Non-pigmented ciliary epithelial cell (primary cell): ENCODE measurements at places on chromosomes 3 and 15.

- no peak for DNase-seq
Measured at GRCh38 chr3:58973796-58974195, 76.0 kb downstream of the CFAP20DC start.

DNA sequence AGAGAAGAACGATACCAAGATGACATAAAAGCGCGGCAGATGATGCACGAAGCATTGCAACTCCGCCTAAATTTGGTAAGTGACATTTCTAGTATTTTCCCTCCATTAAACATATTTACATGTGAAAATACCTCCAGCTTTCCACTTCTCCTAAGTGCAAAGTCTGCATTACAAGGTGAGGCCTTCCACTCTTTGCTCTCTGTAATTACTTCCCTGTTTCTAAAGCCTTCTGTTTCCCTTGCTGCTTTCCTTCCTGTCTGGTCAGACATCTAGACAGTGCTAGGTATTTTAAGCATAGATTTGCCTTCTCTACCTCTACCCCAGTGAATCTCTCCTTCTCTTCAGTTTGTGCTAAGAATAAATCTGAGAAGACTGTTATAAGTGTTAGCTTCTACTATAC, 1.9 kb downstream of the P2RY12 start:
- DNase-seq, result no peak

DNA sequence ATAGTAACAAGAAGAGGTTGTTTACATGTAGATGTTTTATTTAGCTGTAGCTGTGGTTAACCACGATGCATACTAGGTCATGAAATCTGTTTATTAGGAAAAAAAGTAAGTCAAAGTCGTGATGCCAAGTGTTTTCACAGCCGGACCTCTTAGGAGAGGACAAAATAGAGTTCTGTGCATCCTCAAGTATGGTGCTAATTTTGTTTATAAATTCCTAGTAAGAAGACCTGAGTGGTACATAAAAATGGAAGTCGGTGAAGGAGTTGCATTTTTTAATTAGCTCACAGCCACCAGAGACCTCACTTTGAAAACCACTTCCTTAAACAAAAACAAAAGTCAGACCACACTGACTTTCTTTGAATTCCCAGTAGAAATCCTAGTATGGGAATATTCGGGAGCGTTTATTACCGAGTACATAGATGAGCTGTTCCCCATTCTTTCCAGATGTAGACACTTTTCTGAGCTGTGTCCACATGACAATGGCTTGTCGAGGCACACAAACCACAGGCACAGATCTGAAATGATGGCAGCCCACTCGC, 143.6 kb upstream of the UBE2E1 start:
- DNase-seq, result no peak

GRCh38 chr15:98658831-98659699, 10.7 kb downstream of the IGF1R start:
- DNase-seq, result no peak

- DNase-seq, result no peak
Measured at GRCh38 chr15:39672666-39673065, 91.8 kb downstream of the THBS1 start.

DNA sequence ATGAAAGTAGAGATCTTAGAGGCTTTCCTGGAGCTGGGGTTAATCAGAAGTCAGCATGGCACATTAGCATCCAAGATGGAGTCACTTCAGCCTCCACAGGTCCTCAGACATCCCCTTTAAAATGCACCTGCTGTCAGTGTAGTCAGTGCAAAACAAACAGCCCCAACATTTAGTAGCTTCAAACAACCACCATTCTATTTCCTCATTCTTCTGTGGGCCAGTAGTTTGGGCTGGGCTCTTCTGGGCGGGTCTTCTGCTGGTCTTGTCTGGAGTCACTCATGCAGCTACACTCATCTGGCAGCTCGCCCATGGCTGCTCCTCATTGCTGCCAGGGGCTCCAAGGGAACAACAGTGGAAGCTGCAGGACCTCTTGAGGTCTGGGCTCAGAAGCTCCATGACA, 99.9 kb downstream of the TLE3 start:
- no peak for DNase-seq

DNA sequence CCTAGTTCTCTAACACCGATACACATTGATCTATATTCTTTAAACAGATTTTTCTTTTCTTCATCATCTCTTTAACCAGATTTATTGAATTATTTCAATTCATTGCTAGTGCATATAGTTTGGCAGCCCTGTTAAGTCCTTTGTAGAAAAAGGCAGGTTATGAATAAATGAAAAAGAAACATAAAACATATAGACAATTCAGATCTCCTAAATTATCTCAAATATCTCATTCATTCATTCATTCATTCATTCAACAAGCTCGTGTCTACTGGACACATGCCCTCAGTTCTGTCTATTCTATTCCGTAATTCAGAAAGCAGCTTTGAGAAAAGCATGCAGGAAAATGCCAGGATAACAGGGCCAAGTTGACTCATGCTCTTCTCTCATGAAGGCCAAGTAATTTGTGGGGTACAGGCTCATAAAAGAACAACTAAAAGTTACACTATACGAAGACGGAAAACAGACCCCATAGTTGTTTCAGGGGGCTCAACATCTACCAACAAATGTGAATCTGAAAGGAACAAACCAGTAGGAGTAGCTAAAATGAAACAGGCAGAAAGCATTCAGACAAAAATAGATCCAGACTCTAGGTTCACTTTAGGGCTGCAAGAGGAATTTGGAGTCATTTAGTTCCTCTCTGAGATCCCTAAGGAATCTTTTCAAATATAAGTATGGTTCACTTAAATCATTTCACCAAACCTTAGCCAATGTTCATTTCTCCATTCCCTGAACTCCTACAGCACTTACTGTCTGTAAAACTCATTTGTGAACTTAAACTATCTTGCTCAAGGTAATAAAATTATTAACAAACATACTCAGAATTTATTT, 7.5 kb downstream of the ZNF148 start:
- DNase-seq, result no peak

- DNase-seq, result no peak
Measured at GRCh38 chr3:195524171-195524896, 18.8 kb downstream of the PPP1R2 start.

DNA sequence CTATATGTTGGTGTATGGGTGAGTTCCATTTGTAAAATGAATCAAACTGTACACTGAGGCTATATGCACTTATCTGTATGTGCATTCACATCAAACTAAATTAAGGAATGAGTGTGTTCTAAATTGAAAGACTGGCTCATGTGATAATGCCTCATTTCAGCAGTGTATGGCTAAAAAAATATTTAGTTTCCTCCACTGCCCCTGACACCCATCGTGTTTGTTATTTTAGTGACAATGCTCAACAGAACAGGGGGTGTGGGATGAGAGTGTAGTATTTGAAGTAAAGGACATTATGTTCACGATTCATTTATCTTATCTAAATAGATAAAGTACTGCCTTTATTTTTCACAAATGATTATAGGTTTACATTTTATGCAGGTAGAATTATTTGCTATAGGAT, 301.1 kb upstream of the ARPP21 start:
- no peak for DNase-seq

DNA sequence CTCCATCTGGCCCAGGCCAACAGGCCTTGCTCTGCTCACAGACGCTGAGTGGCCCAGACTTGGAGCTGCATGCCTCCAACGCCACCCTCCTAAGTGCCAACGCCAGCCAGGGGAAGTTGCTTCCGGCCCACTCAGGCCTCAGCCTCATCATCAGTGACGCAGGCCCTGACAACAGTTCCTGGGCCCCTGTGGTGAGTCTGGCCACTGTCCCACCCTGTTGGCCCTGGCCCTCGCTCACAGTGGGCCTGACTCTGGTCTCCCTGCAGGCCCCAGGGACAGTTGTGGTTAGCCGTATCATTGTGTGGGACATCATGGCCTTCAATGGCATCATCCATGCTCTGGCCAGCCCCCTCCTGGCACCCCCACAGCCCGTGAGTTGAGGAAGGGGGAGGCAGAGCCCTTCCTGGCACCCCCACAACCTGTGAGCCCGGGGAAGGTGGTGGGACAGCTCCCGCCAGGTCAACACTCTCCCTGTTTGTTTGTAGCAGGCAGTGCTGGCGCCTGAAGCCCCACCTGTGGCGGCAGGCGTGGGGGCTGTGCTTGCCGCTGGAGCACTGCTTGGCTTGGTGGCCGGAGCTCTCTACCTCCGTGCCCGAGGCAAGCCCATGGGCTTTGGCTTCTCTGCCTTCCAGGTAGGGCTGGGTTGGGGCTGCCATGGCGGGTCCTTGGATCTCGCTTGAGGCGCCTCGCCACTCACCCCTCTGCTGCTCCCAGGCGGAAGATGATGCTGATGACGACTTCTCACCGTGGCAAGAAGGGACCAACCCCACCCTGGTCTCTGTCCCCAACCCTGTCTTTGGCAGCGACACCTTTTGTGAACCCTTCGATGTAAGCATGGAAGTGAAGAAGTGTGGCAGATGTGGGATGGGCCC, 10.0 kb downstream of the NT5DC2 start:
- no peak for DNase-seq

DNA sequence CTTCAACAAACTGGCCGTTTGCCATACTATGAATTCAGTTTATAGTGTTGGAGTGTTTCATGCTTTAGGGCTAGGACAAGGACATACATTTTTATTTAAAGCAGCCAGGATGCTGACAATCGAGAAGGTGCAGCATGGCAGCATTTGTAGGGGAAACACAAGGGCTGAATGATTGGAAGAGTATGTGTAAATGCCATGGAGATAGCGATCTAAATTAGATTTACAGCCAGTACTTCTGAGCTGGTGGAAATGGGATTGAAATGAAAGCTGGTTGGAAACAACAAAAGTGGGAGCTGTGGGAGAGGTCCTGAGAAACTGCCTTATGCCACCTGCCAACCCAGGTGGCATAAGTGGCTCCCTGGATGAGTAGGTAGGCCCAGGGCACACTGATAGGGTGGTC, 209.9 kb upstream of the MRPL3 start:
- no peak for DNase-seq

- peak; percentile 63 for DNase-seq
Measured at GRCh38 chr15:69852482-69852881, 245.2 kb downstream of the TLE3 start.

DNA sequence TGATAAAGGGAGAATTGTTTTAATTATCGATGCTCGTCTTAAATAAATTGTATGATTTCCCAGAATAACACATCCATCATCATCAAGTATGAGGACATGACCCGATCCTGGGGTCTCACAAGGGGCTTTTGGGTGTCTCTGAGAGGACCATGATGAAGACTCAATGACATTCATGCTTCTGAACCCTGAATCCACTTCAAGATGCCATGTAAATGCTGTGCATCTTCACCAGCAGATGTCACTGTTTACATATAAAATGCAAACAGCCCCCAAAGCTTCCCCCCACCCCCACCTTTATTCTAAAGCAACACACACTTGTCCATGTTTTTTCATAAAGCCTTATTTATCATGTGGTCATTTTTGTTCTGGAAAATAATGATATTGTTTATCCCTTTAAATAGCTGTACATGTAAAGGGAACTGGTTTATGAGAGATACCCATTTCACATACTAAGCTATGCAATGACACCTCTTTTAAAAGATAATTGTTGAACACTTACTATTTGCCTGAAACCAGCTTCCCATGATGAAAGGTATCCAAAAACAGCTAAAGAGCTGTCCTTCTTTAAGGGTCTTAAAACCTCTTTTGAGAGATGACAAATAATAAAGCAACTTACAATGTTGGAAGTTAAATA, 69.7 kb upstream of the UBE3A start:
- no peak for DNase-seq

DNA sequence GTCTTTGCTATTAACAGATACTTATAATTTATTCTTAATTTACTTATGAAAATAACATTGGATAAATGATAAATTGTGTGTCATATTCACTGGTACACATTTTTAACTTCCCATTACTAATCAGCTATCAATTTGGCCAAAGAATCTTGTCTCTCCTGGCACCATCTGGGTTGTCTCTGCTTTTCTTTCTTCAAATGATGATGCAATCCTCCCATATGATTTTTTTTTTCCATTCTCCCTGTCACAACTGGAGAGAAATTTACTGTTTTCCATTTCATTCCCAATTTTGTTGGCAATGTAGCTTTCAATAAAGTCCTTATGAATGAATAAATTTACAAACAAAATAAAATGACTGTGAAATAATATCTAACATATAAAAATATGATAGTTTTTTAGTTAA, 743.7 kb upstream of the EPHA6 start:
- no peak for DNase-seq

GRCh38 chr3:183013074-183013473, 32.7 kb upstream of the DCUN1D1 start:
- DNase-seq, result no peak

GRCh38 chr15:83816124-83816883, 162.4 kb downstream of the ADAMTSL3 start:
- no peak for DNase-seq

DNA sequence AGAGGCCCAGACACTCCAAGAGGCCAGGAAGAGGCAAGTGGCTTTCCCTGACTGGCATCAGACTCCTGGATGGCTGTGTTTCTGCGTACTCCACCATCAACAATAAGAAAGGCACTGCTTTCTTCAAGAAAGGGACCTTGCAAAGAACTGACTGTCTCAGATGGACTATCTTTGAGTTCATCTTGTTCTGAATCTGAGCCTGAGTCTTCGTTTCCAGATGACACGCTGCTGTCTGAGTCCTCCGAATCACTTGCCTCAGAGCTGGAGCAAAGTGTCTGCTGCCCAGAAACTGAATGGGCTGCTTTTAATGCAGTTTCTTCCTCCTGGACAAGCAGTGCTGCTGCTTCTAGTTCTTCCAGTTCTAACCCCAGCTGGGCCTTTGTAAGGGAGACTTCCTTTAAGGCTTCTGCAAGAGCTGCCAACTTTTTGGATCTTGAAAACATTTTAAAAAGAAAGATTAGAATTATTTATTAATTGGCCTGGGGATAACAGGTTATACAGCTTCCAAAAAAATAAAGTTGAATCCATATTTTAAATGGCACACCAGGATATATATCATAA, 97.8 kb downstream of the SHQ1 start:
- DNase-seq, result no peak

DNA sequence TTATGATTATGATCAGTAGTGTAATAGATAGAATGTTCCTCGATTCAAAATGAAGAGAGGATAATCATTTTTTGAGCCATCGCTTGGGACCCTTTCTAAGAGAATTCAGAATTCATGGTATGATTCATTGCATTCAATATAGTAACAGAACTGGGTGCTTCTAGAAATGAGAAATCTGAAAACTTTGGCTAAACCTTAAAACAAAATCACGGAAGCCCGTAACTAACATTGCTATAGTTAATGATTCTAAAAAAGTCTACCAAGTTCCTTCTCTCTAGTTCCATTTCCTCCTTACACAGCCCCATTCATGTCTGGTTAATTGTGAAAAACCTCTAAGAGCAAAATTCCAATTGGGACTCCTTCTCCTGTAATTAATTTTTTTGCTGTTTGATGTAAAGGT, 217.1 kb downstream of the GBE1 start:
- no peak for DNase-seq

DNA sequence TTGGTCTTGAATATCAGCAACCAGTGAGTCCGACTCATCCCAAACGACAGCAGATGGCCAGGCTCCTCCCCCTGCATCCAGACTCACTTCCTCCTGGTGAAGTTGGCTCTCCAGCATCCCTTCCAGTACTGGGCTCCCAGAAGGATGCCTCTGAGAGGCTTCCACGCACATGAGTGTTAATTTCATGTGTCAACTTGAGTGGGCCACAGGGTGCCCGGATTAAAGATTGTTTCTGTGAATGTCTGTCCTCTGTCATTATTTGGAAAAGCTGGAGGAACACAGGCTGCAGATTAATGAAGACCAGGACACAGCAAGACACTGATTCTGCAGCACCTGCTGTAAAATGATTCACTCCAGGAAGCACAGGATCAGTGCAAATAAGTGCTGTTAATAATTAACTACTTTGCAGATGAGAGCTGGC, 99.8 kb downstream of the ATP10A start:
- no peak for DNase-seq

GRCh38 chr3:186090901-186091300, 18.0 kb downstream of the ETV5 start:
- no peak for DNase-seq

- DNase-seq, result no peak
Measured at GRCh38 chr3:12014613-12015012, 10.4 kb downstream of the SYN2 start.
